Stimulated activated CD8-positive, alpha-beta memory T cell treated with anti-CD3 and anti-CD28 coated beads, Interleukin-2, amount 100 ng/mL, for 48 hours (primary cell): ENCODE measurements at places on chromosomes 7 and 10.

DNA sequence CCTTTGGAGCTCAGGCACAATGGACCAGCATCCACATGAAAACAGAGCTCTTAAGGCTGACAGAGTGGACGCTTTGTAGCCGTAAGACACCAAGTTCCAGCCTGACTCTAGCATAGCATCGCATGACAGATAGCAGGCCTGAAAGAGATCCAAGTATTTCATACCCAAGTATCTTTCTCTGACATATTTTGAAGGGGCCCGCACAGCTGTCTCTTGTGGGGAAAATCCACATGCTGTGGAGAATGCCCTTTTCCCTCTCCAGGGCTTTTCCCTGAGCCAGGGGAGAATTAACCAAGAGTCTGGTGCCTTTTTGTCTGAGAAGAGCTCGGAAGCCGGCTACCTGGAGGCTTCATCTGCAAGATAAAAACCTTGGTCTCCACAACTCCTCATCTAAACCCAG, 51.0 kb downstream of the CFAP46 start:
- DNase-seq: no peak

DNA sequence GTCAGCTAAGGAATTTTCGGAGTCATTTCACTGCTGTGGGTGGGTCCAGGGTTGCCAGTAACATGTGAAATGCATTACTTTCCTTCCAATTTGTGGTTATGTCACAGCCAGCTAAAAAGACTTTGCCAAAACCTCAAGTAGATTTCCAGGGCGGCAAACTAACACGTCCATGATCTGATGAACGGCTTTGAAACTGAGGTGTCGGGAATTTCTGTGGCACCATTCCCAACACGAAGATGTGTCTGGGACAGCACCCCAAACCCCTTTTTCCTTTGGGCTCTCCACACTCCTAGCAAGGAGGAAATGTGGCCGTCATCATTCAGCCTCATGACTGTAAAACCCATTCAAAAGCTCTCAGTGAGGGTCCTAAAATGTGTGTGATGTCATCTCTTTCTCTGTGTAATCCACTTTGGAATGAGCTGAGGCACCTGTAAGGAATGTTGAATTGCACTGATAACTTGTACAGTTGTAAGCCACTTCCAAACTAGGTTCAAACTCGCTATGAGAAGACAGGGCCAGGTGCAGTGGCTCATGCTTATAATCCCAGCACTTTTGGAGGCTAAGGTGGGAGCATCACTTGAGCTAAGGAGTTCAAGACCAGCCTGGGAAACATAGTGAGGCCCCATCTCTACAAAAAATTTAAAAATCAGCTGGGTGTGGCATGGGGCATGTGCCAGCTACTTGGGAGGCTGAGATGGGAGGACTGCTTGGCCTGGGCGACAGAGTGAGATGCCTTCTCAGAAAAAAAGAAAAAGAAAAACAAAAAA, 146.1 kb upstream of the FRMD4A start:
- DNase-seq: no peak

GRCh38 chr7:16918288-16918895, 36.6 kb upstream of the AGR3 start:
- no peak for DNase-seq

- DNase-seq: no peak
Measured at GRCh38 chr7:152076324-152076821, 50.9 kb downstream of the GALNT11 start.

- no peak for DNase-seq
Measured at GRCh38 chr7:5477126-5477525, 53.5 kb upstream of the TNRC18 start.
